ENCODE measurements at places on chromosomes 5 and 9.

DNA sequence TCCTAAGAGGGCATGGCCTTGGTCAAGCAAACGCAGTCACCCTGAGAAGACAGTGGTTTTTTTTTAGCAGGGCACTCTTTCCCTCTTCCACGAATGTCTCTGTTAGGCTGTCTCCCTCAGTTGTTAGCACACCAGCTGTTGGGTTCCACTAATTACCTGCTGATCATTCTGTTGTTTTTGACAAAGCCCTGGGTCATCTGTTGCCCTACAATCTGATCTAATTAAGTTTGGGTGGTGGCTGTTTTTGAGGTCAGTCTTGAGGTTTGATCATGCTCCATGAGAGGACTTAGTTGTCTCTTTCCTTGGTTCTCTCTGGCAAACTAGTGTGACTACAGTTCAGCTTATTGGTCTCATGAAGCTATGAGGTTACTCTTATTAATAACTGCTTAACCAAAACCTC lies 5.0 kb upstream of the PTPDC1 start:
- no peak for DNase-seq

GRCh38 chr5:621341-621761 lies 9.2 kb downstream of the CEP72 start:
- no peak for DNase-seq

- no peak for DNase-seq
These were observed 491 bp downstream of the APC start for GRCh38 chr5:112738191-112738560.

GRCh38 chr5:93359296-93359959 lies 221.6 kb downstream of the NR2F1-AS1 start:
- no peak for DNase-seq

GRCh38 chr5:71662381-71662780 lies 56.7 kb upstream of the CARTPT start:
- no peak for DNase-seq

DNA sequence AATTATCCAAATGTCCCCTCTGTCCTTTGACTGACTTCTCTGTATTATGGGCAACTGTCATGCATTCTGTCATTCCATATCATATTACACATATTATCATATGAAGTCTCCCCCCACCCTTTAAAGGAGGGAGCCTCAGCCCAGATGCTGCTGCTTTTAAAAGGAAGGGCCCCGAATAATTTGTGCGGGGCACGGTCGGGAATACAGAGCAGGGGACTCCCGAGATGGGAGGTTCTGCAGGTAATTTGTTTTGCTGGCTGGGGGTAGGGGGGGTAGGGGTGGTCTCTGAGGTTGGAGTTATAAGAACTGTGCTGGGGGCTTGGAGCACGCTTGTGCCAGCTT lies 10.1 kb upstream of the LHX2 start:
- no peak for DNase-seq
